RWPE1 (cell line): ENCODE measurements at places on chromosomes 1 and 21.

- DNase-seq, result no peak
Measured at GRCh38 chr21:46095814-46096595, 1.9 kb upstream of the COL6A2 start.

DNA sequence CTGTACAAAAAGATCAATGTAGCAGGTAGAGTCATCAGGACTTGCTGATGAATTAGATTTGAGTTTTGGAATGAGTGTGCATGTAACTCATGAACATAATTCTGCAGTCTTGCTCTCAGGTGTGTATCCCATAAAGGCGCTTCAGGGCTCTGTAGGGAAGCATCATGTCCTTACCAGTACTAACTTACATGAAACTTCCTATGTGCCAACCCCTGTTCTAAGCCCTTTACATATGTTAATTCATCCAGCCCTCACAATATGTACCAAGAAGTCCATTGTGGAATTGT, 2.1 kb upstream of the FCRLB start:
- no peak for DNase-seq

DNA sequence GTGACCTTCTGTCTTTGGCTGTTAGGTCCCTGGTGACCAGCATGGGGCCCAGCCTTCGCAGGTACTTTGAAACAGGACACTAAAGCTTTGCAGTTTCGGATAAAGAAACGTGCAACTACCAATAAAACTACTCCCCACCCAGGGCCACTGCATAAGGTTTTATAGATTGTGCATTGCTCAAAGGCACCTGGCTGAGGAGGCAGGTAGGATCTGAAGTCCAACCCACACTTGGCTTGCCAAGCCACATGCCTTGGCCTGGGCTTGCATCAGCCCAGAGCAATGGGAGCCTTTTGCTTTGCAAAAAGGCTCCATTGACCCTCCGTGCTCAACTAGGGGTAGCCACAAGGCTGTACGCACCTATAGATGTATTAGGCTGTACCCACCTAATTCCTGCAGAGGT, 84.4 kb upstream of the SYT6 start:
- no peak for DNase-seq

DNA sequence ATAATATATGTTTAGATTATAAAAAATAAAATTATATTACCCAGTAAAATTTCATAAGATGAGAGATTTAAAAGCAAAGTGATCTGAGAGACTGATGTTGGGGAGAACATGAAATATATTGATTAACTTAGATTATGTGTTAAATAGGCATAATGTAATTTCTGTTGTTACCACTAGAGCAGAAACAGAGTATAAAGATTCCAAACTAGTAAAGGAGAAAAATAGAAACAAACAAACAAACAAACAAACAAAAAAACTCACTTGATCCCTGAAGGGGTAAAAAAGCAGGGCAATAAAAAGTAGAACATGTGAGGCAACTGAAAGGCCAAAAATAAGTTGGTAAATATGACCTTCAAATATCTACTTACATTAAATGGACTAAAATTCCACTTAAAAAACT, 640.4 kb upstream of the RGS18 start:
- no peak for DNase-seq

DNA sequence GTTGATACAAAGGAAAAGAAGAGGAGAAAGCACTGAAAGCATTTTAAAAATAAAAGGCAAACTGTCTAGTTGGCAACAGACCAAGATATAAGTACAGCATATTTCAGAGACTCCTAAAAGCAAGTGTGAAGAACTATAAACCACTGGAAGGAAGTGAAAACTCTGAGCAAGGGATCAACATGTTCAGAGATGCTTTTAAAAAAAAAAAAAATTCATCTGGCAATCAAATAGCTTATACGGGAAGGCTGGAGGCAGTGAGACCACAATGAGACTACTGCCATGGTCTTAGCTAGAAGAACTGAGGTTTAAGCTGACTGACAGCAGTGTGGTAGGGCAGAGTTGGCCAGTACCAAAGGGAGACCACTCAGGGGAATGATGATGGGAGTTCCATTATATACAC, 124.3 kb downstream of the VAV3 start:
- no peak for DNase-seq

- DNase-seq, result no peak
Measured at GRCh38 chr1:185442050-185442449, 125.0 kb upstream of the IVNS1ABP start.

GRCh38 chr1:106846656-106847055, 209.8 kb upstream of the PRMT6 start:
- no peak for DNase-seq

DNA sequence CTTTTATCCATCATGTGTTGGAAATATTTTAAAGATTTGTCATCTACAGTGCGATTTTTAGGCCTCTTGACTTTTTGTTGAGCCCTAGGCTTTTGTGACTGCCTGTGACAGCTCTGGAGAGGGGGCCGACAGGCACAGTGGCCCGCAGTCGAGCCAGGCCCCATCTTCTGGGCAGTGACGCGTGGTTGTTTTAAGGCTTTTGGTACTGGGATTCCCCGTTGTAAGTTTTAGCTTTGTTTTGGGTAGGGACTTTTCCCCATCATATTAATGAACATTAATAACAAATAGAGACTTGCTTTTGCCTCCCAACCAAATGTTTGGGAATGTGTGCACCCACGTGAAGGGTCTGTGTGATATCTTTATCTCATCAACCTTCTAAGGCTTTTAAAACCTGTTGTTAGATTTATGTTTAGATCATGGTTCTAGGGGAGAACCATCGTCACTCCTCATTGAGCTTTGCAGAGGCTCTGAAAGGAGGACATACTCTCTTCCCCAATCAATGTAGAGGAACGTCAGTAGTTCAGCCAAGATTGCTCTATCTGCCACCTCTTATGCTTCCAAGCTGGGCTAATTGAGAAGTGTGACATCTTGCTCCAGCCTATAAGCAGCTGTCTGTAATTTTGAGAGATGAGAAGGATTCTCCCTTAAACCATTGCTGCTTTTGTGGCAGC, 34.6 kb downstream of the MAPKAPK2 start:
- no peak for DNase-seq

- no peak for DNase-seq
Measured at GRCh38 chr21:31041295-31042079, 3.2 kb upstream of the KRTAP19-8 start.

DNA sequence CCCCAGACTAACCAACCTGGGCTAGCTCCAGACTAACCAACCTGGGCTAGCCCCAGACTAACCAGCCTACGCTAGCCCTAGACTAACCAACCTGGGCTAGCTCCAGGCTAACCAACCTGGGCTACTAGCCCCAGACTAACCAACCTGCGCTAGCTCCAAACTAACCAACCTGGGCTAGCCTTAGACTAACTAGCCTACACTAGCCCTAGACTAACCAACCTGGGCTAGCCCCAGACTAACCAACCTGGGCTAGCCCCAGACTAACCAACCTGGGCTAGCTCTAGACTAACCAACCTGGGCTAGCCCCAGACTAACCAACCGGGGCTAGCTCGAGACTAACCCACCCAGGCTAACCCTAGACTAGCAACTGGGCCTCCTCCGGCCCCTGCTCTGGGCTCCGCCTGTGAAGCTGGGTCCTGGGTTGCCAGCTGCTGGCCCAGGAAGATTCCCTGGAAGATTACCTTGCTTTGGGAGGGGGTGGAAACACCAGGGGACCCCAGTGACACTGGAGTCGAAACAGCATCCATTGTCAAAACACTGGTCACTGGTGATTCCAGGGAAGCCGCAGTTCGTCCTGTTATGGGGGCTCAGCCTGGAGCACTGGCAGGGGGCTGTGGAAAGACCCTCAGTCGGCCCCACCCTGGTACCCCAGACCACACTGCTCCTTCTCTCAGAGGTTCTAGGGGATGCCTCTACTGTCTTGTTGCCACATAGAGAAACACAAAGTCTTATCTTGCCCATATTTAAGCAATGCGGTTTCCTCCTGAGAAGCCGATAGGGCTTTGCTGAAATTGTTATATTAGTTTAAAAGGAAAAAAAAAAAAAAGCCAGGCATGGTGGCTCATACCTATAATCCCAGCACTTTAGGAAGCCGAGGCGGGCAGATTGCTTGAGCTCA, 1.1 kb downstream of the TFF2 start:
- DNase-seq, result no peak

DNA sequence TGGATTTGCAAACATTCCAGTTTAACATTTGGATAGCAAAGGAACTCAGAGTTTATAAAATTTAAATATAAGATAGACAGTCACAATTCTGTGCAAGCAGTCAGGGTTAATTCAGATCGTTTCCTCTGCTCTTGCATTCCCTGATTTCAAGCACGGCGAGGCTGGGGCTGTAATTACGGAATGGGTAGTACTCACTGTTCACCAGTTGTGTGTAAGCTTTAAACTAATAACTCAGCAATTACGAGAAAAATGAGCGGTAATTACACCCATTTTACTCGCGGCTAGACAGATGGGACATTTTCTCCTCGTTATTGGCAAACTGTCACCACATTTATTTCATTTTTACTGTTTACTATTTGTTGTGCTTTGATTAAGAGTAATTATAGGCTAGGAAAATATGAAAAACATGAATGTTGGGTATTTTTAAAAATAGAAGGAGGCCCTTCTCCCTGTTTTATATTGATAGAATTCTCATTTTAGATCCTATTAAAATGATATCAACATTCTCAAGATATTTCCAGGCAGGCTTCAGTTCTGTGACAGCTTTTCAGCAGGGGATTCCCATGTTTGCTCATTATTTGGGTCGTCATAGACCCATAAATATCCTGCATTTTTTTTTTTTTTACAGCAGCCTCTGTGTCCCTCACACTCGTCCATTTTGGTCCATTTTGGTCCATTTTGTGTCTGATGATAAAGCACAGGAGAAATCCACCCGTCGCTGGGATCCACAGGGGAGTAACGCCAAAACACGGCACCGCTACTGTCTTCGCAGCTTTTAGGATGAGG, 208.3 kb downstream of the DSCAM start:
- DNase-seq, result no peak

- no peak for DNase-seq
Measured at GRCh38 chr21:42757826-42758655, 104.6 kb downstream of the PDE9A start.

GRCh38 chr1:96927125-96927524, 205.5 kb downstream of the PTBP2 start:
- no peak for DNase-seq

- DNase-seq, result no peak
Measured at GRCh38 chr1:231919239-231919885, 292.8 kb downstream of the DISC1 start.

DNA sequence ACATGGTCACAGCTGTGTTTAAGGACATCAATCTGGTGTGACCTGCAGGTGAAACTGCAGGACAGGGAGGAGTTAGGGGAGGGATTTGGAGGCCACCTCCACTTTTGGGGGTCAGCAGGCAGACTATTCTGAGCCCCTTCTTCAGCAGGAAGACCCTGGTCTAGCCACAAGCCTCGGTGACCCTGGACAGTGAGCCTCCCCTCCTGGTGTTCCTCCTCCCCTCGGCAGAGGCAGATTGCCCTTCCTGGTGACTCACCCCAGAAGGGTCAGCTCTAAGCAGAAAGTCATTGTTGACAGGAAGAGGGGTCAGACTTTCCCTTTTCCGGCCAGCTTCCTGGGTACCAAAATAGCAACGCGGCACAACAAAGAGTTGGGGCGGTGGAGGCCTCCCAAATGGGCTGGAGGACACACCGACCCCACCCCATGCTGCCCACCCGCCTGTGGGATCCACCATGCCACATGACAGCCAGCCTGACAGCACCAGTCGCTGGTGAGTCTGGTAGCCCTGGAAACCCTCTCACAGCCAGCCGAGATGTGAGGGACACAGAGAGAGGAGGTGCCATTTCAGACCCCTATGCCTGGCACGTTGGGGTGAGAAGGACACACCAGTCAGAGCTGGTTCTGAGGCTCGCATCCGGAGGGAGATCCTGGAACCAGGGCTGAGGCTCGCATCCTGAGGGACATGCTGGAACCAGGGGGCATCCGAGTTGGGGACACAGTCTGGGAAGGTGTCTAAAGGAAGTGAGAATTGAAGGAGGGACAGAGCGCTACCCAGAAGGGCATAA, 14.7 kb upstream of the CSF1 start:
- peak; percentile 39 for DNase-seq

GRCh38 chr1:223248770-223249140, 105.7 kb upstream of the TLR5 start:
- no peak for DNase-seq

GRCh38 chr1:70656361-70656760, 245.3 kb downstream of the CTH start:
- DNase-seq, result no peak

DNA sequence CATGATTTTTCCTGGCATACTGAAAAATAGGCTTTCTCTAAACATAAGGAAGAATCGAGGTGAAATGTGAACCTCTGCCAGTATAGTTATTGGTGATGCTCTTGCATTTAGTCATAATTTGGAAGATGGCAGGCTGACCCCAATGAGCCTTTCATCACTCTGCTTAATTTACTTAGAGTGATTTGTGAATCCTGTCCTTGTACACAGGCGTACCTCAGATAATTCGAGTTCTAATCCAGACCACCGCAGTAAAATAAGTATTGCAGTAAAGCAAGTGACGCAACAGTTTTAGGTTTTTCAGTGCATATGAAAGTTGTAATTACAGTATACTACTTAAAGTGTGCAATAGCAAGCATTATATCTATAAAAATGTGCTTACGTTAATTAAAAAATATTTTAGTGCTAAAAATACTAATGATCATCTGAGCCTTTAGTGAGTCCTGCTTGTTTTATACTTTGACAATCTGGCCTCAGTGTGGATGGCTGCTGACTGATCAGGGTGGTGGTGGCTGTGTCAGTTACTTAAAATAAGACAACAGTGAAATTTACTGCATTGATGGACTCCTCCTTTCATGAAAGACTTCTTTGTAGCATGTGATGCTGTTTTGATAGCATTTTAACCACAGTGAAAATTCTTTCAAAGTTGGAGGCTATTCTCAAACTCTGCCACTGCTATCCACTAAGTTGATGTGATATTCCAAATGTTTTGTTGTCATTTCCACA, 1.7 kb downstream of the PKNOX1 start:
- no peak for DNase-seq

- no peak for DNase-seq
Measured at GRCh38 chr21:44890961-44891541, 17.6 kb upstream of the PTTG1IP start.

- DNase-seq, result no peak
Measured at GRCh38 chr1:58340185-58340584, 206.3 kb downstream of the OMA1 start.
